Activated CD8-positive, alpha-beta T cell treated with anti-CD3 and anti-CD28 coated beads, Interleukin-2, amount 10 ng/mL, durations not matched to agents 7 days and 5 days (primary cell): ENCODE measurements at places on chromosomes 13 and 19. TPM values are rescaled to one million over a fixed set of nuclear protein-coding genes. Genes with fewer than 3 reads are reported as not detected.

- peaks cover 40% of the 10 kb centered on the region for H3K4me1 ChIP-seq
- peak; percentile 54 for DNase-seq
Observed at GRCh38 chr13:74132776-74133656, 1.2 kb downstream of the KLF12 start.

GRCh38 chr13:93467175-93467574 is 240.6 kb downstream of the GPC6 start:
- no peak for DNase-seq
- no peak overlapping the region for H3K4me3 ChIP-seq
- H3K4me1 ChIP-seq, result no peaks in the 10 kb centered on the region
- H3K27ac ChIP-seq, result no peak overlapping the region
- no peaks in the 10 kb centered on the region for H3K27me3 ChIP-seq

DNA sequence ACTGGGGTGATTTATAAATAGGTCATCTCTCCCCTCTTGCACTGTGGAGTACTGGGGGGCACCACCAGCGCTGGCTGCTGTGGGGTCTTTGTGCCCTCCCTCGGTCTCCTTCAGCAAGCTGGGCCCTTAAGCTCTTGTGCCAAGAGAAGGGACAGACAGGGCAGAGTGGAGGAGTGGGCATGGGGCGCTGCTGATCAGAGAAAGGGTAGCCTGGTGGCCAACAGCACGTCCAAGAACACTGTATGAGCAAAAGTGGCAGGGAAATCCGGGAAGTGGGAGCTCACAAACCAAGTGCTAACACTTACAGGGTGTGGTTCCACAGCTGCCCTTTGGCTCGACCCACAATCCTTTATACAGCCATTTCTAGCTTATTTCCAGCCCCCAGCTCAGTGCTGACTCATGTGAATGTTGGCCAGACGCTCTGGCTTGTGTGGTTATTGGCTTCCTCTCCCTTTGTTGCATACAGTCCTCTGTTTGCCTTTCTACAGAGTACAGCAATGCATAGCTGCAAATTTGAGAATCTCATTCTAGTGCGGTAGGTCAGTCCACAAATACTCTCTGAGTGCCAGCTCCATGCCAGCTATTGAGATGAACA is 298.8 kb downstream of the SHISA2 start:
- peaks cover 5% of the 10 kb centered on the region for H3K27me3 ChIP-seq
- DNase-seq, result peak; percentile 49
- no peak overlapping the region for H3K4me3 ChIP-seq
- H3K27ac ChIP-seq, result peak overlapping the region; percentile 5
- H3K4me1 ChIP-seq, result peaks cover 17% of the 10 kb centered on the region

DNA sequence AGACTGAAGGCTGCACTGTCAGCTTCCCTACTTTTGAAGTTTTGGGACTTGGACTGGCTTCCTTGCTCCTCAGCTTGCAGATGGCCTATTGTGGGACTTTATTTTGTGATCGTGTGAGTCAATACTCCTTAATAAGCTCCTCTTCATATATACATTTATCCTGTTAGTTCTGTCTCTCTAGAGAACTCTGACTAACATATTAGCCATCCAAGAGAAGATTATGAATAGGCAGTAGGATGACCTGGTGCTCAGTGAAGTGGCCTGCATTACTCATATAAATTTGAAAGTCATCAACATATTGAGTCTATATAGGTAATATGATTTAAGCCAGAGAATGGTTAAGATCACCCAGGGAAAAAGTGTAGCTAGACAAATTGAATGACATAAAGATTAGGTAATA is 136.3 kb upstream of the UFM1 start:
- no peaks in the 10 kb centered on the region for H3K4me1 ChIP-seq
- DNase-seq, result no peak
- H3K27me3 ChIP-seq, result no peaks in the 10 kb centered on the region
- H3K4me3 ChIP-seq, result no peak overlapping the region
- no peak overlapping the region for H3K27ac ChIP-seq
- no peaks in the 10 kb centered on the region for H3K36me3 ChIP-seq

DNA sequence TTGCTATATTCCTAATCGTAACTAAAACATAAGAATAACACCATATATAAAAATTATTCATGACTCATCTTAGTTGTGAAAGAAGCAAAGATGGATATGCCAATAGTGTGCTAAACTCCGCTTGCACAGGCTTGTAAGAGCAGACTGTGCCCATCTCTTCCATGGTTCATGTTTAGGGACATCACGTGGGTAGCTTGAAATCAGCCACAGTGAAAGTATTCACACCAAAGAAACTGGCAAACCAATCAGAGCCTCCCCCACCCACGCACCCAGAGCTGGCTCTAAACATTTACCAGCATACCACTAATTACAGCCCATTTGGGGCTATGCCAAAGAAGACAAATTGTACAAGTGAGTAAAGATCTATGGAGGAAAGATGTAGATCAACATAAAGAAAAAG is 147.5 kb downstream of the DIAPH3 start:
- H3K4me3 ChIP-seq, result no peak overlapping the region
- no peak overlapping the region for H3K27ac ChIP-seq
- H3K36me3 ChIP-seq, result peaks cover 20% of the 10 kb centered on the region
- DNase-seq, result no peak
- no peaks in the 10 kb centered on the region for H3K27me3 ChIP-seq

- no peaks in the 10 kb centered on the region for H3K36me3 ChIP-seq
- H3K4me3 ChIP-seq, result no peak overlapping the region
- no peaks in the 10 kb centered on the region for H3K27me3 ChIP-seq
- no peak overlapping the region for H3K27ac ChIP-seq
- H3K4me1 ChIP-seq, result no peaks in the 10 kb centered on the region
Observed at GRCh38 chr19:57063070-57063469, 56.7 kb upstream of the USP29 start.

DNA sequence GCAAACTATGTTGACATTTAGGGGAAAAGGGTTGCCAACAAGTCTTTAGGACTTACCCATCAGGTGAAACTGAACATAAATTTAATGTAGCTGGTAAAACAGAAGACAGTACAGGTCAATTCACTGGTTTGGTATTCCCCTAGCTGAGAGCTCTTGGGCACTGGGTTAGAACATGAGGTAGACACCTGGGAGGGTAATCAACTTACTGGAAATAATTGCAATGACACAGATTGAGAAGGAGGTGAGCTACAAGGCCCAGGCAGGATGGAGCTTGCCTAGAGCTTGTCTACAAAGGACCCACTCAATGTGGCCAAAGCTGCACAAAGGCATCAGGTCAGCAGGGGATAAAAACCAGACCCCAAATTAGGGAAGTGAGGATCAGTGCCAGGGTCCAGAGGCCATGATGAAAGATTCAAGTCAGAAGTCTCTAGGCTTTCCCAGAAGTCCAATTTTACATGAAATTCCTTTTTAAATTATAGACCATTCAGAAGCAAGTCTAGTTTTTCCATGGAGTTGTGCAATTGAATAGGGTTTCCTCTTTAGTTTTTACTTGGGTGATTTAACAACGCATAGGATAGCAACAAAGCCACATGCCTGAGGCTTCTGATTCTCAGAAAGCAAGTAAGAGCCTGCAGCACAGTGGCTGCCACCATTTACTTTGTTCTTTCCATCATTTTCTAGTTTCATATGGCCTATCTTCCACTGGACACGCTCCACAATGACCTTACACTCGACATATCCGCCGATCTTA is 194.0 kb downstream of the NDFIP2 start:
- no peak overlapping the region for H3K4me3 ChIP-seq
- H3K36me3 ChIP-seq, result no peaks in the 10 kb centered on the region

GRCh38 chr19:14023404-14024235 is 4.3 kb upstream of the RLN3 start:
- peaks cover 16% of the 10 kb centered on the region for H3K4me1 ChIP-seq
- peaks cover 3% of the 10 kb centered on the region for H3K27me3 ChIP-seq
- no peak overlapping the region for H3K27ac ChIP-seq
- no peaks in the 10 kb centered on the region for H3K36me3 ChIP-seq
- no peak for DNase-seq

GRCh38 chr13:56713656-56714055 is 427.1 kb upstream of the PRR20A start:
- H3K36me3 ChIP-seq, result no peaks in the 10 kb centered on the region
- H3K4me3 ChIP-seq, result no peak overlapping the region
- no peaks in the 10 kb centered on the region for H3K27me3 ChIP-seq
- DNase-seq, result no peak
- H3K4me1 ChIP-seq, result no peaks in the 10 kb centered on the region

- no peak overlapping the region for H3K27ac ChIP-seq
- H3K27me3 ChIP-seq, result peaks cover 51% of the 10 kb centered on the region
- no peak overlapping the region for H3K4me3 ChIP-seq
- peaks cover 8% of the 10 kb centered on the region for H3K4me1 ChIP-seq
- no peaks in the 10 kb centered on the region for H3K36me3 ChIP-seq
Observed at GRCh38 chr13:36914648-36915047, 5.4 kb downstream of the SMAD9 start.

- H3K36me3 ChIP-seq, result no peaks in the 10 kb centered on the region
Observed at GRCh38 chr13:73520566-73521289, 461.9 kb downstream of the KLF5 start.

DNA sequence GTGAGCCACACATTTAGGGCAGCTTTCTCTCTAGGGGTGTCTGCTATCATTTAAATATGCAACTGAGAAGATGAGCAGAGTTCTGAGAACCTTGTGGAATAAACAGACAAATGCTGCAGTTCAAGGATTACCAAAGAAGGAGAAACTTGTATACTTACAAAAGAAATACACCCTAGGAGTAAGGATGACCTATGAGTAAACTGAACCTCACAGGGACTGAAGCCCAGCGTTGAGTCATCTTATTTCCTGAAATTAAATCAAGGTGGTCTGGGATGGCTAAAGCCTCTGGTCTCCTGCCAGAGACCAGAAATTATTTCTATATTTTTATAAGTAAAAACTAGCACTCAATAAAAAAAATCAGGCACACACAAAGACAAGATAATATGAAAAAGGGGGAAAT is 40.1 kb downstream of the FAM216B start:
- no peaks in the 10 kb centered on the region for H3K4me1 ChIP-seq
- peaks cover 28% of the 10 kb centered on the region for H3K27me3 ChIP-seq
- no peaks in the 10 kb centered on the region for H3K36me3 ChIP-seq
- H3K27ac ChIP-seq, result no peak overlapping the region
- no peak for DNase-seq

- H3K27me3 ChIP-seq, result no peaks in the 10 kb centered on the region
- no peak overlapping the region for H3K27ac ChIP-seq
- DNase-seq, result no peak
- peaks cover 38% of the 10 kb centered on the region for H3K36me3 ChIP-seq
- H3K4me3 ChIP-seq, result no peak overlapping the region
- H3K4me1 ChIP-seq, result no peaks in the 10 kb centered on the region
Observed at GRCh38 chr19:58428617-58429016, 11.3 kb downstream of the ZNF132 start.

GRCh38 chr13:27334774-27335435 is 64.3 kb downstream of the RASL11A start:
- H3K36me3 ChIP-seq, result no peaks in the 10 kb centered on the region
- no peak overlapping the region for H3K27ac ChIP-seq
- no peak overlapping the region for H3K4me3 ChIP-seq
- no peak for DNase-seq
- peaks cover 4% of the 10 kb centered on the region for H3K4me1 ChIP-seq

DNA sequence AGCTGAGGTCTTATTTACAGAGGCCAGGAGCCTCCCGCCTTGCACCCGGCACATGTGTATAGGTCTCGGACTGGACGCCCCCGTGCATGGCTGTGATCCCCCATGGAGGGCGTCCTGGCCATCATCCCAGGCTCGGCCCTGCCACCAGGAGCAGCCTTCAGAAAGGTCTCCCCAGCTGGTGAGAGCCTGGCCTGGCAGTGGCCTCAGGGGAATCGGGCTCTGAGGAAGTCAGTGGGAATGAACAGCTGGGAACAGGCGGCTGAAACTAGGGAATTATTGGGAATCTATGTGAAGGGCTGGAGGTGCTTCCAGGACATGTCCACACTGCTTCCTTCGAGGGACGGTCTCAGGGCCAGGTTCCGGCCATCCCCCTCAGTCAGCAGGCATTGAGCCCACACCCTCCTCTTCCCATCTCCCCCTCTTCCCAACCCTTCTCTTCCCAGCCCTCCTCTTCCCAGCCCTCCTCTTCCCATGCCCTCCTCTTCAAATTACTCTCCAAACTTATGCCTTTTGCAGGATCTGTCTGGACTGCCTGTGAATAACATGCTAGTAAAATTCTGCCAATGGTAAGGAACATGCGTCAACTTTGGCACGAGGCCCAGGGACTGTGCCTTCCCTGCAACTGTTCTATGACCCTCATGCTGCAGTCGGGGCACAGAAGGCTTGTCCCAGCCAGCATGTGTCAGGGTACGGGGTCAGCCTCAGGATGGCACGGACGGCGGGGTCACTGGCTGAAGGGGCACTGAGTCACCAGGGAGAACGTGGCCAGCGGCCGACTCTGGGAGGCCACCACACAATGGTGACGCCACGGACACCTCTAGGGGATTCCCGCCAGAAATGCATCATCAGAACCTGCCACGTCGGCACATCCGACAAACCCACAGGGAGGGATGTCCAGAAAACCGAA is 24.2 kb upstream of the C13orf46 start:
- DNase-seq, result no peak
- peaks cover 2% of the 10 kb centered on the region for H3K36me3 ChIP-seq
- no peaks in the 10 kb centered on the region for H3K27me3 ChIP-seq

DNA sequence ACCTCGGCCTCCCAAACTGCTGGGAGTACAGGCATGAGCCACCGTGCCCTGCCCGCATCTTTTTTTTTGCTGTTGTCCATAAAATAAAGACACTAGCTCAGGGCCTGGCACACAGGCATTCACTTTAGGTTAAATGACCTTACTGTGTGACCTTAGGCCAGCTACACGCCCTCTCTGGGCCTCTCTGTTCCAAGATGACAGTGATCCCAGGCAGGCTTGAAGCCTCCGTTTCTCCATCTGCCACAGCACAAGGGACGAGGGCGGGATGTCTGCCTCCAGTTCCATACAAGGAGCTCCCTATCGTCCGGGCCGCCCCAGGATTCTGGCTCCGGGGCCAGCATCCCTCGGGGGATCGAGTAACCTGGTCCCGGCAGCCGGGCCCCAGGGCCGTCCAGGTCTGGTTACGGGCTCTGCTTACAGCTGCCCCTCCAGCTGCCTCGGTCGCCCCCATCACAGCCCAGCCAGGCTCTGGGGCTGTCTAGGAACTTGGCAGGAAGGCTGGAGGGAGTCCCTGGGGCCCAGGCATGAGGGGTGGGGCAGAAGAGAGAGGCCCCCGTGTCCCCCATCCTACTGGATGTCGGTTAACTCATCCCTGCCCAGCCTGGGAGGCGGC is 11.9 kb upstream of the SEMA6B start:
- no peaks in the 10 kb centered on the region for H3K4me1 ChIP-seq
- H3K4me3 ChIP-seq, result no peak overlapping the region
- no peaks in the 10 kb centered on the region for H3K36me3 ChIP-seq
- peaks cover 12% of the 10 kb centered on the region for H3K27me3 ChIP-seq

- H3K27me3 ChIP-seq, result no peaks in the 10 kb centered on the region
- DNase-seq, result no peak
- H3K36me3 ChIP-seq, result no peaks in the 10 kb centered on the region
- no peak overlapping the region for H3K27ac ChIP-seq
- no peaks in the 10 kb centered on the region for H3K4me1 ChIP-seq
Observed at GRCh38 chr13:31476753-31477152, 262.6 kb upstream of the RXFP2 start.

Gene GIPR
- total RNA-seq, result 9.2 TPM

Gene FOXA3
- not detected for total RNA-seq

Gene OR7A5
- total RNA-seq, result not detected

Gene CLEC17A
- not detected for total RNA-seq

Gene ATP8A2
- 1.1 TPM for total RNA-seq

Gene ATP8B3
- total RNA-seq, result 27.8 TPM

Gene FCAR
- not detected for total RNA-seq

Gene CD209
- total RNA-seq, result not detected

Gene SWSAP1
- 3.4 TPM for total RNA-seq

Gene WASF3
- not detected for total RNA-seq

Gene URAD
- total RNA-seq, result not detected
